ENCODE measurements at places on chromosomes 2 and 18.

GRCh38 chr18:49755489-49755888, 57.8 kb downstream of the ACAA2 start:
- DNase-seq = no peak

GRCh38 chr18:44927127-44927849, 246.6 kb downstream of the SETBP1 start:
- no peak for DNase-seq

GRCh38 chr2:119801040-119801439, 41.3 kb downstream of the PTPN4 start:
- no peak for DNase-seq

- no peak for DNase-seq
Observed at GRCh38 chr2:144625626-144626025, 105.7 kb upstream of the ZEB2 start.

- DNase-seq = no peak
Observed at GRCh38 chr2:237182422-237183123, 96.9 kb downstream of the COPS8 start.

GRCh38 chr2:154392256-154392655, 306.2 kb upstream of the KCNJ3 start:
- no peak for DNase-seq

DNA sequence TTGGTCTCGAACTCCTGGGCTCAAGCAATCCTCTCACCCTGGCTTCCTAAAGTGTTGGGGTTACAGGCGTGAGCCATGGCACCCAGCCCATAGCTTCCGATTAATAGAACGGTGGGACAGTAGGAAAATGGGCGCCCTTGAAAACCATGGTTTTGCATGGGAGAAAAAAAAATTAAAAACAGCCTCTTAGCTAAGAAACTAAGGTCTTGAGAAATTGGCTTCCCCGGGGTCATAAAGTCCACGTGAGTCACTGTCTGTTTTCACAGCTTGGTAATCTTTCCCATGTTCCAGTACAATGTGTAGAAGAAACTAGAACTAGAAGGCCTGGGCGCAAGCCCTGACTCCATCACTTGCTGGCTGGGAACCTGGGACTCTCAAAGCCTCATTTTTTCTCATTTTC, 20.7 kb downstream of the B3GNT2 start:
- no peak for DNase-seq

GRCh38 chr2:120912101-120912985, 176.7 kb downstream of the GLI2 start:
- DNase-seq = no peak

DNA sequence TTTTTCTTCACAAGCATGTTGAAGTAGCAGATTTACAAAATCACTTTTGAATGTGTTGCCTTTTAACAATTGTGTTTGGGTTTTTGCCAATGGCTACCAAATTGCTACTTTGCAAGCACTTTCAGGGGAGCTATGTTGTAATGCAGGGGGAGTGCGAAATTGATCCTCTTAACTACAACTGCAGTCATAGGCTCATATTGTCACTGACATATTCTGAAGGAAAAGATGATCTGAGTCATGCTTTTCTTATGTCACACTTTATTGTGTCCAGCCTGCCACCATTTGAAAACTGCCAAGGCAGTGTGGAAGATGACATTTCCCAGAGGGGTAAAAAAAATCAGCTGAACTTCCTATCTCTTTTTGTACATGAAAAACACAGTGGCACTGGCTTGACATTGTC, 74.9 kb downstream of the GPD2 start:
- no peak for DNase-seq

DNA sequence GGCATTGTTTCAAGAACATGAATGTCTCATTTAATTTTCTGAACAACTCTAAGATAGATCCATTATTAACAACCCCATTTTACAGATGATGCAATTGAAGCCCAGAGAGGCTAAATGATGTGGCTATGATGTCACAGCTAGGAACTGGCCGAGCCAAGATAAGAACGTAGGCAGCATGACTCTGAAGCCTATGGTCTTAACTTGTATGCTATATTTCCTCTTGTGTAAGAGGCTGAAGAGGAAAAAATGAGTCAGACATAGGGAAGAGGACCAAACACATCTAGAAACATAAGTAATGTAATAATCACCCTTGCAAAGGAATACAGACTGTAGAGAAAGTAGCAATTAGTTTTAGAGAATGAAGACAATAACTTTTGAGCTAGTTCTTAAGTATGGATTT, 416.8 kb downstream of the FIGN start:
- no peak for DNase-seq

DNA sequence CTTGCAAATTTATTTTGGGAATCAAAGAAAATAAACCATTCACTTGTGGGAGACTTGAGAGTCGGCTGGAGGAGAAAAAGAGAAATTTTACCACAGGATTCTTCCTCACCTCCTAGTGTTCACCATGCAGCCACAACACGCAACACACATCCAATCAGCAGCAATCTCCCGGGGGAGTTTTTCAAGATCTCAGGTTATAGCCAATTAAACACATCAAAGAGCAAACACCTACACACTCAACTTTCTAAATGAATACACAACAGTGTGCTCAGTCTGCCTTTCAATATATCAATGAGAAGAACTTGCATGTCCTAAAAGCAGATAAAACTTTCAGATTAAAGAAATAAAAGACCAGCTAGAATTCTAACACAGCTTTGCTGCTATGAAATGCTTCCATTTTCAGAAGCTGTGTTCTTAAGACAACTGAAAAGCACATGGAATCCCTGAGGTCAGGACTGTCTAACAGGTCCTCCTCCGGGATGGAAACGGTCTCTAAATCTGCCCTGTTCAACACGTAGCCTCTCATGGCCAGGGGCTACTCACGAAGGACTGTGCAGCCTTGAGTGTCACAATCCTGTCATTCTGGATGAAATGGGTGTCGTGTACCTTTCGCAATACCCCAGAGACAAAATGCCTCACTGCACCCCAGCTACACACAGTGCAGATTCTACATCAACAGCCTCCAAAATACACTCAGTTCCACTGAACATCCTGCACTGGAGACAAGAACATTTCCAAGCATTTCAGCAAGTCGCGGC, 84.2 kb downstream of the ZNF516 start:
- no peak for DNase-seq

DNA sequence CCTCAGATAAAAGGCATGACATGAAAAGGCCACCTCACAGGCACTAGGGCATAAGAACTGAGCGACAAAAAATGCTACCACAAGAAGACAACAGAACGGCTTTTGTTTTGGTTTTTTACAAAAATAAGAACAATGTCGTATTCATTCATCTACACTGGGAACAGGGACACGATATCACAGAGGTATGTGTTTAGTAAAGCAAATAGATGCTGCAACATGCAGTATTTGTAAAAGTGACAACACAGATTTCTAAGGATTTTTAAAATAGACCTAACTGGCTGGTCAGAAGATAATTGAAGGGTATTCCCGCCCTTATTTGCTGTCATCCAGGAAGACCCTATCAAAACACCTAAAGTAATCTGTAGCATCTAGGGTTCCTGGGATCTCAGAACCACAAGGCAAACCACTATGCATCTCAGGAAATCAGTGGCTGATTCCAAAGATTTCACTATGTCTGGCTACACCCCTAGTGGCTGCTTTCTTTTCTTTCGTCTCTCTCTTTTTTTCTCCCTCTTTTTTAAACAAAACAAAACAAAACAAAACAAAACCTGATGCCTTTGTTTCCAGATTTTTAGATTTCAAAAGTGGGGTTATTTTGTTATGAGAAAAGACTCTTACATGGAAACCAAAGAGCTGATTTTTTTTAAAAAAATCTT, 97.2 kb downstream of the BCL11A start:
- DNase-seq = no peak

GRCh38 chr2:46362667-46363012, 65.4 kb downstream of the EPAS1 start:
- DNase-seq = no peak

DNA sequence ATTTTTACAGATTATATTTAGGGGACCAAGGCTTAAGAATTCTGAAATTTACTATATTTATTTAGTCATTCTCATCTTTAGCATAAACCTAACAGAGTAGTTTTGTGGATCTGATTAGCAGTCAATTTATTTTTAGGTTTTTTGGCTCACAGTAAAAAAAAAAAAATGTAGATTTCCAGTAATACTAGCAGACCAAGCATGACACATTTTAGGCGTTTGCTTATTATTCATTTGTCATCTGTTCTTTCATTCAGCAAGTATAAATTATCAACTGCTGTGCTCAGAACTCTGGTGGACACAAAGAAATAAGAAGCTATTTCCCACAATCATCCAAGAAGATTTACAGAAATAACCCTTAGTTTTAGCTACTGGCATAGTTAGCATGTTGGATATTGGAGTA, 20.6 kb downstream of the PDE1A start:
- DNase-seq = no peak

DNA sequence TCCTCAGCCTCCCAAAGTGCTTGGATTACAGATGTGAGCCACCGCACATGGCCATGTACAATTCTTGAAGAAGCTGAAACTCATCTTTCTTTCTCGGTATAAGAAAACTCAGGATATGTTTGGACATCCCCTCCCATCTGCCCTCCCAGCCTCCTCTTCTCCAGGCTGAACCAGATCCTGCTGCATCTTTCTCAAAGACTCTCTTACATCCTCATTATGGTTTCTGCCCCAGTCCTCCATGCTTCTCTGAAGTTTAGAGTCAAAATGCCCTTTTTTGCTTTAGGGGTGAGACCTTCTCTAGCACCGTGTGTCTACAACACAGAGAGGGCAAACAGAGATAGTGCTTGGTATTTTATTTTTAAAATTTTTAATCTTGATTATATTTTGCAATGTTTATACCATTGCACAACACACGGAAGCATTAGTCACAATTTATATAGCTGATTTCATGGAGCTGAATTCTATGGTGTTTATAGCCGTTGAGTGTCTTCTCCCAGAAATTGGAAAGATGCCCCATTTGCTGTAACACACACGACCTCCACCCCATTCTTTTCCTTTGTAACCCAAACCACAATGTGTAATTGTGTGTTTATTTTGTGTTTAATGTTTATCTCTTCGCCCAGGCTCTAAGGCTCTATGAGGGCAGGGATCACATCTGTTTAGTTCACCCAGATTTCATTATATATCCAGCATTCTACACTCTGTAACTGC, 206.0 kb upstream of the TNP1 start:
- DNase-seq = no peak

DNA sequence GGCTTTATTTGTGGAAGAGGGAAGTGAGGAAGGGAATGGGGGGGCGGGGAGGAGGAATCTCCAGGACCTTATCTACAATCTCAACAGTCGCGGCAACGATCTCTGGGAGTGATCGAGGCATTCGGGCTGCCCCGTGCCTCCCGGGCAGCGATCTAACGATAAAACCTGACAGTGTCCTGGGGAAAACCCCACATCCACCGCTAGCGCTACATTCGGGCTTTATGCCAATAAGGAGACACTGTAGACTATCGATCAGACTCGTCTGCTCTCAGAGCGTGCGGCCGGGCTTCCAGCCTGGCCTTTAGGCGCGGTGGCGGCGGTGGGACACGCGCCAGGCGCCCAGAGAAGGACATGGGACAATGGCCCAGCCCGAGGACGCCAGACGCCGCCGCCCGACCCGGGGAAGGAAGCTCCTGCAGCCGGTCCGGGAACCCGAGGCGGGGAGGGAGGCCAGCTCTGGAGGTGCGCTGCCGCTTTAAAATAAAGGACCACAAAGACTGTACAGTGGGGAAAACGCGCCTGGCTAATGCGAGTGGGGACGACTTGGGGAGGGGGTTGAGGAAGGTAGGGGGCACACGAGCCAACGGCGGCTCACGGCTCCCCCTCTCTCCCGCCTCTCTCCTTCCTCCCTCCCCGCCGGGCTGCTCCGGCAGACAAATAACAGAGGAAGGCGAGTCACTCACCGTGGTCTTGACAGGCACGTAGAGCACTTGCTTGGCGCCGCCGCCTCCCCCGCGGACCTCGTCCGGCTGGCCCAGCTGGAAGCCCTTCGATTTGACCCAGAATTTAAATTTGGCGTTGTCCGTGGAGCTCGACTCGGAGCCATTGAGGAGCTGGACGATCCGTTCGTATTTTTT, 2.2 kb downstream of the NOL4 start:
- peak; percentile 62 for DNase-seq

DNA sequence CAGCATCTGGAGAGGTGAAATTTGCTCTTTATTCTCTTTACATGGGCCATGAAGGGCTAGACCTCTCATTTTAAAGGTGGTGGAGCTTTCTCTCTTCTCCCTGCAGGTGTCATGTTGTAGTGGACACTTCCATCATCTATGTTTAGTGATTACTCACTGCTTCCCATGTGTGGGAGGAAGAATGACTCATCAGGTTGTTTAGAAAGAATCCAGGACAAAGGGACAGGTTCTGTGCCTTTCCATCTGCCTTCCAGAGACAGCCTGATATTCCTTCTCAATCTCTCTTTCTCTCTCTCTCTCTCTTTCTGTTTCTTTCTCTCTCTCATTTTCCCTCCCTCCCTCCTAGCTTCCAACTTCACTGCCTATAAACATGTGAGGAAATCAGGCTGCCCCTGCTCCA, 38.7 kb downstream of the SCG2 start:
- peak; percentile 80 for DNase-seq

GRCh38 chr2:85792783-85793441, 39.1 kb downstream of the ATOH8 start:
- no peak for DNase-seq

DNA sequence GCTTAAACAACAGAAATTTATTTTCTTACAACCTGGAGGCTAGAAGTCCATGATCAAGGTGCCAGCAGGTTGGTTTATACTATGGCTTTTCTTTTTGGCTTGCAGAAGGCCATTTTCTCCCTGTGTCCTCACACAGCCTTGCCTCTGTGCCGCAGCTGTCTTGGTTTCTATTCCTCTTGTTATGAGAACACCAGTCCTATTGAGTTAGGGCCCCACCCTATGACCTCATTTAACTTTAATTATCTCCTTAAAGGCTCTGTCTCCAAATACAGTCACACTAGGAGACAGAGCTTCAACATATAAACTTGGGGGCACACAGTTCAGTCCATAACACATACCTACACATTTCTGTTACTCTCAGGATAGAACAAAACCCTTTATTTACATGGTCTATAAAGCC, 17.3 kb upstream of the RHOB start:
- DNase-seq = no peak

DNA sequence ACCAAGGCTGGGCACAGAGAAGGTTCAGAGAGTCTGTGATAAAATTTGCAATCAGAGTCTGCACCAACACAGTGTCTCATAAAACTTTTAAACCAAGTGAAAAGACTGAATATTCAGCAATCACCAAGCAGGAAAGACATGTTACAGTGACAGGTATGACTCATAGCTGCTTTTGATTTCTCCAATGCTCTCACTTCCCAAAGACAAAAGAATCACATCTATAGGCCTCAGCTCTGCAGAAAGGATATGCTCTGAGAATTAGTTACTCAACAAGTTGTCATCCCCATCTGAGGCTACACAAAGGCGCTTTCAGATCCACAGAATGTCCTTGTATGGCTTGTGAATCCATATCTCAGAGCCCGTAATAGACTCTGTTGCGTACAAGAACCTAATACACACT, 92.5 kb downstream of the KCNF1 start:
- no peak for DNase-seq

GRCh38 chr18:12253663-12254135, 462 bp upstream of the CIDEA start:
- DNase-seq = peak; percentile 30

DNA sequence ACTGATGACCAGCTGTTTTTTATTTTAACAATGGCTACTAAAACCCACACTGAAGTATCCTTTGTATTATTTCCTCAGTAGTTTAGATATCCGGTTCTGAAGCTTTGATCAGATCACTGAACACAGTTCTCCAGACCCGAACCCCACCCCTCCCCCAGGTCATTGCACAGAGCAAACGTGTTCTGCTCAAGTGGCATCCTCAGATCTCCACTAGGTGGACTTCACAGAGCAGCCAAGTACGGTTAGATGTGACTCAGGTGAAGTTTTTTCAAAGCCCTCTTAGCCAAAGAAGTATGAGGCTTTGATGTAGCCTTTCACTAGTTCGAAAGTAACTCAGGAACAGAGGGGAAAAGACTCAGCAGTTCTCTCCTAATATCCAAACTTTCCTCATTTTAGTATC, 142.7 kb upstream of the NRP2 start:
- DNase-seq = no peak
